T-helper 9 cell (primary cell): ENCODE measurements at places on chromosomes 3 and 15.

- no peak for DNase-seq
Measured at GRCh38 chr15:65743637-65744252, 48.3 kb downstream of the DENND4A start.

- DNase-seq, result no peak
Measured at GRCh38 chr15:52417521-52417920, 111.2 kb downstream of the MYO5A start.

DNA sequence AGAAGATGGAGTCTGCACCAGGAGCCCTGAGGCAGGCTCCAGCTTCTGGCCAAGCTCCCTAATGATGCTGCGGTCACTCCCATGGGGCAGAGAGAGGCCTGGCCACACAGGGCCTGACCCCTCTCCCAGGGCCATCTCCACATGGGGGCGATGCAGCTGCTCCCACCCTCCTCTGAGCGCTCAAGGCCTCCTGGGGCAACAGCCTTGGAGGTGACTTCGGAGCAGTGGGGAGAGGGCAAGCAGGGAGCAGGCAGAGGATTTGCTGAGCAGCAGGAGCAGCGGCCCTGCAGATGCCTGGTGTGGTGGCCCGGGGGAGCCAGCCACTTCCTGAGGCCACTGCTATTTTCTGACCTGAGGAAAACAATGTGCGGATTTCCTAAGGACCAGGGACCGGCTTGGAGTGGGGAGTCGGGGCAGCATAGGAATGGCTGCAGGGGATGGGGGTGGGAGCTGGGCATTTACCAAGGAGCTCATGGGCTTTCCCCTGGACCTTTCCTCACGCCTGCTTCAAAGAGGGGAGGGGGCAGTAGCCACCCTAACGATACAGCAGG is 81.6 kb upstream of the RPL32 start:
- DNase-seq, result no peak

- DNase-seq, result no peak
Measured at GRCh38 chr3:72458375-72458774, 389.9 kb downstream of the SHQ1 start.

DNA sequence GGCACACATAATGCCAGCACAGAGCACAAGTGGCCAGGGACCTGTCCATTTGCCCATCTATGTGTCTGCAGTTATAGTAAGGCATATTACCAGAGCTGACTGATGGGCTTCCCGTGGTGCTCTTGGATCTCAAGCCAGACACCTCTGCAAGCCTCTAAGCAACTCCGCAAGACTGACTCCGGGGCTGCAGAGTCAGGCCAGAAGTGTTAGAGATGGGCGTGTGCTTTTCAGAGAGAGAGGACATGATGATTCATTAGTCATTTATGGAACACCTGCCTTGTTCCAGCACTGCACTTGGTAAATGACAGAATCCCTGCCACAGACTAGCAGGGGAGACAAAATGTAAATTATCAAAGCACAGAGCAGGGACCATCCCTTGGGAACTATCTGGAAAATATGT is 559.0 kb downstream of the PDCD6IP start:
- no peak for DNase-seq

GRCh38 chr3:1228289-1228688 is 135.5 kb downstream of the CNTN6 start:
- DNase-seq, result no peak

- no peak for DNase-seq
Measured at GRCh38 chr3:88362428-88362827, 212.7 kb downstream of the C3orf38 start.

DNA sequence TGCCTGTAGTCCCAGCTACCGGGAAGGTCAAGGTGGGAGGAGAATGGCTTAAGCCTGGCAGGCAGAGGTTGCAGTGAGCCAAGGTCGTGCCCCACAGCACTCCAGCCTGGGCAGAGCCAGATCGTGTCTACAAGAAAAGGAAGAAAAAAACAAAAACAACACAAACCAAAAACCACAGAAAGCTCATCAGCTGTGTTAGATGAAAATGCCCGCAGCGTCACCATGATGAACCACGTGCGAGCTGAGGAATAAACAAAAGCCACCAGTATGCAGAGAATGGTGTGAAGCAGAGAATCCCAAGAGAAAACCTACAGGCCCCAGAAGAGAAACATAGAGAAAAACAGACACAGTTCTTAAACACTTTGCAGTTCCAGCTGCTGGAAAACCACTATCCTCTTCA is 19.7 kb upstream of the TM4SF19 start:
- no peak for DNase-seq

DNA sequence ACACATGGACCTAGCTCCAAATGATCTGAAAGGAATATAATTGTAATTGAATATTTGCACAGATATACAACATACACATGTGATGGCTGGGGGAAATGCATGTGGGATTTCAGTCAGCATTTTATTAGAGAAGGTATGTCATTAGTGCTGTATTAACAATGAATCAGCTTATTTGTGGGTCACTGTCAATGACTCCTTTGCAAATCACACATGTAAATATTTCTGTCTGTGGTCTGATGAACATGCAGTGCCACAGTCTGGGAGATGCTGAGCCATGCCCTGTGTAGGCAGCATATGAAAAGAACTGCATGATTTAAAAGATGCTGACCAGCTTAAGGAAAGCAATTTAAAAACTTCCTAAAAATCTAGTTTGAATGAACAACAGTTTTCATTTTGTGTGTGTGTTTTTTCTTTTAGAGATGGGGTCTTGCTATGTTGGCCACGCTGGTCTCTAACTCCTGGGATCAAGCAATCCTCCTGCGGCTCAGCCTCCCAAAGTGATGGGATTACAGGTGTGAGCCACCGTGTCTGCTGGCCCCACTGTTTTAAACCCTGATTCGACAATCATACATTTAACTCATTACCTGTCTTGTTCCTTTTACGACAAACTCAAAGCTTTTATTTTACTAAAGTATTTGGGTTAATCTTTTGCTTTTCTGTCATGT is 803 bp upstream of the B3GNT5 start:
- DNase-seq, result no peak

- DNase-seq, result peak; percentile 12
Measured at GRCh38 chr3:13069495-13069894, 3.7 kb downstream of the IQSEC1 start.

GRCh38 chr3:71244153-71244825 is 339.2 kb downstream of the FOXP1 start:
- no peak for DNase-seq

GRCh38 chr3:55873523-55874254 is 386.6 kb upstream of the WNT5A start:
- DNase-seq, result no peak

GRCh38 chr3:49616491-49616941 is 57.6 kb upstream of the APEH start:
- no peak for DNase-seq

DNA sequence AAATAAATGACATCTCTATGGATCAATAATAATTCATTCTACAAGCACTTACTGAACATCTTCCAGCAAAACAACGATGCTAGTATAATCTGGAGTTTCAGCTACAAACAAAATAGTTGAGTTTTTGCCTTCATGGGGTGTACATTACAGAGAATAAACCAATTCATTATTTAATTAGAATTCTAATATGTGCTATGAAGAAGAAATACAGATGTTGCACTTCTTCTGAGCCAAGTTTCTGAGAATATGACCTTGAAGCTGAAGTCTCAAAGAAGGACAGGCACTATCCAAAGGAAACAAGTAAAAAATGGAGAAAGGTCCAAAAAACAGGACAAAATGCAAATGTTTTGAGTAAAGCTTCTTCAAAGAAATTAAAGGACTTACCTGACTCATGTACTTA is 94.2 kb downstream of the SENP7 start:
- no peak for DNase-seq

GRCh38 chr3:113890256-113890900 is 51.8 kb downstream of the GRAMD1C start:
- no peak for DNase-seq

DNA sequence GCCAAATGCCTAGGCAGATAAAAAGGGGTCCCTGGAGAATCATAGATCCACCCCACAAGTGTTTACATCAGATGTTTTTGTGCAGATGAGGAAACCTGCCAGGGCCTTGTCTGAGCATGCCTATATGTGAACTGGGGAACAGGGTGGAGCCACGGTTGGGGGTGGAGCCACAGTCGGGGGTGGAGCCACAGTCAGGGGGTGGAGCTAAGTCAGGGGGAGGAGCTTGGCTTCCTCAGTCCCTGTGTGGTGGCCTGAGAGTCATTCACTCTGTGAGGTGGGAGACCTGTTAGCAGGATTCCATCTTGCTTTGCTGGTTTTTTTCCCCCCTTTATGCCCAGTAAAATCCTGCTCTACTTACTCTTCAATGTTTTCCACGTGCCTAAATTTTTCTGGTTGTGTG is 57.8 kb upstream of the TGFBR2 start:
- DNase-seq, result no peak
